ENCODE measurements at places on chromosomes 16 and 17.

- DNase-seq, result no peak
Observed at GRCh38 chr16:69929480-69929879, 21.7 kb upstream of the CLEC18A start.

- DNase-seq, result no peak
Observed at GRCh38 chr17:70947636-70948565, 778.6 kb downstream of the KCNJ2 start.

DNA sequence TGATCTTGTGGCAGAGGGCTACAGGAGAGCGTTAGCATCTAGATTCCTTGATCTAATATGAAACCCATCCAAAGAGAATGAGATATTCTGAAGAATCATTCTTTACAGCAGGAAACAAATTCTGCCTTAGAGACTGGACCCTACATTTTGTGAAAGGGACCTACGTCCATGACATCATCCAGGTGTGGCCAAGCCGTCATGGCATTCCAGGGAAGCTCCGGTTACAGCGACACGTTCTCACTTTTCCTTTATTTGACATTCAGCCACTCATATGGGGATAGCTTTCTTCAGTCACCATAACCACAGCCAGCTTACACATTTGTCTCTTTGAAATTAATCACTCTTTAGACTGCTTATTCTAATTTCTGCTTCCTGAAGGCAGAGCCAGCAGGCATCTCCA, 408.1 kb downstream of the XYLT1 start:
- no peak for DNase-seq

DNA sequence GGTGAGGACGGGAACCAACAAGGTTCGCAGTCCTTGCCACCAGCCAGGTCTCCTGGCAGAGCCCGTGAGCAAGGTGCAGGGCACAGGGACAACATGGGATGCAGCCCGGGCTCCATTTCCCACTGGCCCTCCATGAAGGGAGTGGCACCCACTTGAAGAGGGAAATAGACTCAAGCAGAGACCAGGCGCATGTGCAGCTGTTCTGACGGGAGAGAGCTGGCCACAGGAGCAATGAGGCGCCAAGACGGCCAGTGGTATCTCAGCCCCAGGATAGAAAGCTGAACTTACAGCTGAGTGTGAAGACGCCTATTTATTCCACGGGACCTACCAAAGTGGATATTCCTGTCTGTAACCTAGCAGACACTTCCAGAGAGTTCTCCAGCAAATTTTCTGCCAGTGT, 8.2 kb upstream of the FOXJ1 start:
- DNase-seq, result no peak

DNA sequence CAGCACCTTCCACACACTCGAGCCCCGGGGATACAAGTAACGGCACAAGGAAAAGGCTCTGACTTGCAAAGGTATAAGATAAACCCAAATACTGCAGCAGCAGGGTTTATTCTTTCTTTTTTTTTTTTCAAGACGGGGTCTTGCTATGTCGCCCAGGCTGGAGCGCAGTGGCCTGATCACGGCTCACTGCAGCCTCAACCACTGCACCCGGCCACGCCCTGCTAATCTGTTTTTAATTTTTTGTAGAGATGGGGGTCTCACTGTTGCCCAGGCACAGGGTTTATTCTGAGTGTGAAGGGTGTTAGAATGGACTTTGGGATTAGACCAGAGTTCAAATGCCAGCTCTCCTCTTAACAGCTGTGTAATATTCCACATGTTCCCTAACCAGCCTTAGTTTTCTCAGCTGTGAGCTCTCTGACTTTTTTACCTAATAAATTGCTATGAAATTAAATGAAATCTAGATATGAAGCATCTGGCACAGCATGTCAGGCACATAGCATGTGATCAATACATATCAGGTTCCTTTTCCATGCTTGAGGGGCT, 62.3 kb upstream of the ADCY9 start:
- no peak for DNase-seq

GRCh38 chr17:46129302-46129701, 63.9 kb downstream of the KANSL1 start:
- DNase-seq, result no peak

GRCh38 chr16:69424935-69425784, 741 bp downstream of the CYB5B start:
- DNase-seq, result no peak

GRCh38 chr17:62816282-62816839, 8.2 kb upstream of the MARCHF10 start:
- no peak for DNase-seq

- no peak for DNase-seq
Observed at GRCh38 chr16:88805887-88806393, 2.4 kb downstream of the CDT1 start.

GRCh38 chr16:80055831-80056230, 455.3 kb upstream of the MAF start:
- DNase-seq, result no peak

GRCh38 chr16:9125658-9126505, 34.4 kb downstream of the HAPSTR1 start:
- no peak for DNase-seq

DNA sequence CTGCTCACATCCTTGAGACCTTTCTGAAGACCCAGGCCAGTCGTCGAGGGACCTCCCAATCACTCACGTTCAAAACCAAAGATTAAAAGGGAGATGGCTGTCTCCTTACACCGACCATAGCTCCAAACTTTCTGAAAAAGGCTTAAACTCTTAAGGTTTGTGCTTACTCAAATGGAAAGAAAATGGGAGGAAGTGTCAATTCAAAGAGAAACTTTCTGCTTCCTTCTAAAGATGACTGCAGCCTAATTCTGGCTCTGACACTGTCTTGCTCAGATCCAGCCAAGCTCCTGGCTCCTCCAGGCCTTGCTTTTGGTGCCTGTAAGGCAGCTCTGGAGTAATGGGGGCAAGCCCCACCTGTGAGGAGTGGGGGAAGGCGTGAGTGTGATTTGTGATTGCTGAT, 54.9 kb upstream of the WSB1 start:
- DNase-seq, result no peak

- DNase-seq, result no peak
Observed at GRCh38 chr16:11796227-11797165, 562 bp downstream of the ZC3H7A start.

- DNase-seq, result no peak
Observed at GRCh38 chr16:4081521-4082021, 34.7 kb downstream of the ADCY9 start.

DNA sequence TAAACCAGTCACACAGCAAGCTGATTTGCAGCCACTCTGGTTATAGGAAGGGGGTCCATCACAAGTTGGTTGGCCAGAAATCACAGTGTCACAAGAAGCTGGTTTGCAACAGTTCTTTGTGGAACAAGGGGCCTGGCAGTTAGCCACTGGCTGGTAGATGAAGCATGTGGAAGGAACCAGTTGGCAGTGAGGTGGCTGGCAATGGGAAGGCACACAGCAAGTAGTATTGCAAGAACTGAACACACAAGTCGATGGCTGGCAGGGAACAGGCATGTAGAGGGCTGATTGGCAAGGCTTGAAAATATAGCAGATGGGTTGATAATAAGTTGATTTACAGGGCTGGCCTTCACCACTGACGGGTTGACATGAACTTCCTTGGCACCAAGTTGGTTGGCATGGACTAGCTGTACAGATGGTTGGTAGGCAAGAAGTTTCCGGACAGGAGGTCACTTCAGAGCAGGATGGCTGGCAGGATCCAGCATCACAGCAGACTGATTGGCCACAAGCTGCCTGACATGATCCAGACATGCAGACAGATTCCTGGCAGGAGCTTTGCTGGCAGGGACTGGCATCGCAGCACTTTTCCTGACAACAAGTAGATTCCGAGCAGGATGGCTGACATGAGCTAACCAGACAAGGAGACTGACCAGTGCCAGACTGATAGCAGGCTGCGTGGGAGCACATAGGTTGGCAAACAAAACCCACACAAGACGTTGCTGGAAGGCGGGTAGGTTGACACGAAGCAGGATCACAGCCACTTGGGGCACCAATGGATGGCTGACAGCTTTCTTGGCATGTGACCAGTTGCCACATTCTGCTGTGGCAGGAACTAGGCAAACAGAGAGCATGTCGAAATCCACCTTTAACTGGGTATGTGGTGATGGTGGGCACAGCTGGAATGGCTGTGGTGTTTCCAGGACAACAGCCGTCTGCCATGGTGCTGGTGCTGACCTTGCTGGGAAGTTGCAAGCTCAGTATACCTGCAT, at the start of gene KRTAP29-1:
TSS of gene KRTAP29-1 (minus strand) at position 936 of the 986 bp plus-strand sequence. CDS start at position 936, 0 bp downstream.
- DNase-seq, result no peak

- no peak for DNase-seq
Observed at GRCh38 chr16:7177875-7178274, 154.8 kb upstream of the RBFOX1 start.

Data from Kasumi-1 (cell line).